Activated CD4-positive, alpha-beta memory T cell treated with anti-CD3 and anti-CD28 coated beads, Interleukin-2, amount 10 ng/mL, durations not matched to agents 7 days and 5 days (primary cell): ENCODE measurements at places on chromosomes 2 and 18.

- no peak for DNase-seq
Measured at GRCh38 chr2:235263205-235264120, 230.4 kb upstream of the AGAP1 start.

DNA sequence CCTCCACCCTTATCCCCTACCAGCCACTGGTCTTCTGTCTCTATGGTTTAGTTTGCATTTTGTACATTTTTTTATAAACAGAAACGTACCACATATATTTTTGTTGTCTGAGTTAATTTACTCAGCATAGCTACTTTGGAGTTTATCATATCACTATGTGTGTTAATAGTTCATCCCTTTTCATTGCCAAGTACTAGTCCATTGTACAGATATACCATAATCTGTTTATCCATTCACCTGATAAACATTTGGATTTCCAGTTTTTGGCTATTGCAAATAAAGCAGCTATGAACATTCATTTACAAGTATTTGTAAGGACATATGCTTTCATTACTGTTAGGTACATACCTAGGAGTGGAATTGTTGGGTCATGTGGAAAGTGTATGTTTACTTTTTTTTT lies 123.6 kb downstream of the RHBDD1 start:
- DNase-seq, result no peak

- no peak for DNase-seq
Measured at GRCh38 chr18:73201940-73202339, 334.2 kb upstream of the NETO1 start.

GRCh38 chr18:58196164-58196563 lies 152.1 kb downstream of the NEDD4L start:
- no peak for DNase-seq
